ENCODE measurements at places on chromosomes 5 and 9.

- DNase-seq: peak; percentile 21
Measured at GRCh38 chr5:65382582-65382981, 99.1 kb downstream of the ADAMTS6 start.

DNA sequence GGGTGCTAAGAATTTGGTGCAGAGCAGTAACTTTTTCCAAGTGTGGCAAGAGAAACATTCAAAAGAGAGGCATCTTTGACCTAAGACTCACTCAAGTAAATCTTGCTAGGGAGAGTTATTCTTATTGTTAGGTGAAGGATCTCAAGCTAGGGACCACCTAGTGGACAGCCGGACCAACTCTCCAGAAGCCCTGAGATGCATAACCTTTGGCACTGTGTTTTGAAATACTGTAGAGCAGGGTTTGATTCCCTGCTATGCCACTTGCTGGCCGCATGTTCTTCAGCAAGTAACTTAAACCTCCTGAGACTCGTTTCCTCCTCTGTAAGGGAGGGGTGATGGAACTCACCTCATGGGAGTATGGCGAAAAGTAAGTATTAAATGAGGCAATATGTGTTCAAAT is 336.1 kb upstream of the ADAMTSL1 start:
- DNase-seq: no peak

- no peak for DNase-seq
Measured at GRCh38 chr9:68802525-68803015, 97.5 kb downstream of the PIP5K1B start.

GRCh38 chr9:126953041-126953809 is 38.6 kb downstream of the RALGPS1 start:
- peak; percentile 86 for DNase-seq

GRCh38 chr9:129669946-129670345 is 4.5 kb downstream of the PRRX2 start:
- DNase-seq: peak; percentile 70

- DNase-seq: no peak
Measured at GRCh38 chr5:15555176-15555575, 55.2 kb downstream of the FBXL7 start.

GRCh38 chr5:57113481-57113880 is 60.4 kb upstream of the GPBP1 start:
- no peak for DNase-seq

DNA sequence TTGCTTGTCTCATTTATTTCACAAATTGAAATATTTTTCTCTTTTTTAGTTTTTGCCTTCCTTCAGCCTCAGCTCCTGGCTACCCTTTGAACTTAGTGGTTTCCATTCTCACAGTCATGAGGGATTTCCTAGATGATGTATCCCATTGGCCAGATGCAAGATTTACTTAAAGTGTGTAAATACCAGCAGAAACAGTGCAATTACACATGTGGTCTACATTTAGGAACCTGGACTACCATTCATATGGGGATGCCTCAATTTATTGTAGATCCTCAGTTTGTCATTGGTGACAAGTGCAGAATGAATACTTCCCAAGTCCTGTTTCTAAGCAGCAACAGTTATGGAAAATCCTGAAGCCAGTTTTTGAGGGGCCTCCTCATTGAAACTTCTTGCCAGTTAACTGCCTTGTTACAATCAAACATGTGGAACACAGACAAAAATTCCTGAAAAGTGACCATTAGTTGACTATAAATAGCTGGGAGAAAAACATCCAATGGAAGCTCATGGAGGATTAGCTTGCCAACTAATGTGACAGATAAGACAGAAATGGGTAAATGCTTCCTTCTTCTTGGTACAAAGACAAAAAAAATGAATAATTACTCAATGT is 113.6 kb upstream of the FER start:
- DNase-seq: peak; percentile 52

DNA sequence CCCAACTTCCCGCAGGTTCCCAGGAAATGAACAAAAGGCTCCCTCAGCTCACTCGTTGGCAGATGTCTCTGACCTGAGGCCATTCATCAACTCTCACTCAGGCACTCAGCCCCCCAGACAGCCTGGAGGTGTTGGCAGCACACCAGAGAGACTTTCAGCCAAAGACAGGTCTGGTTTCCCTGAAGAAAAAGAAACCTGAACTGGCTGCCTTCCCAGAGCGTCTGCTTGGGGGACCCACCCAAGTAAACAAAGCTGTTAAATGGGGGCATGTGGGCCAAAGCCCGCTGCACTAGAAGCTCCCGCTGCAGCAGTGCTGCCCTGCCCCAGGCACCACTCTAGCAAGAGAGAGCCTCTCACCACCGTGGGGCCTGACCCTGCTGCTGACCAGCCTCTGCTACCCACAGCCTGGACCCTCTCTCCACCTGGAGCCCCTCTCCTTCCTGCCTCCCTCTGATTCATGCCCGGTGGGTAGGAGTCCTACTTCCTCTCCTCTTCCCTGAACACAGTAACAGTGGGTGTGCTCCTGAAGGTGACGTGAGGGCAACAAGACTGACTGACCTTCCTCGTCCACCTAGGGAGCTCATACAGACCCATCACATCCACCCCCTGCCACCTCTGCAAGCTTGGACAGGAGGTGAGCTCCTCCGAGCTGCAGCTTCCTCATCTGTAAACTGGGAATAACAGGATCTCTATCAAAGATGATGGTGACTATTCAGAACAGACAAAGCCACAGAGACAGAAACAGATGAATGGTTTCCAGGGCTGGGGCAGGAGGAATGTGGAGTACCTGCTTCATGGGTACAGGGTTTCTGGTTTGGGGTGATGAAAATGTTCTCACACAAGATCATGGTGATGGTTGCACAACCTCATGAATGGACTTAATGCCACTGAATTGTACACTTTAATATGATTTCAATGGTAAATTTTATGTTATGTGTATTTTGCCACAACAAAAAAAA is 31.0 kb upstream of the GABRP start:
- DNase-seq: no peak

DNA sequence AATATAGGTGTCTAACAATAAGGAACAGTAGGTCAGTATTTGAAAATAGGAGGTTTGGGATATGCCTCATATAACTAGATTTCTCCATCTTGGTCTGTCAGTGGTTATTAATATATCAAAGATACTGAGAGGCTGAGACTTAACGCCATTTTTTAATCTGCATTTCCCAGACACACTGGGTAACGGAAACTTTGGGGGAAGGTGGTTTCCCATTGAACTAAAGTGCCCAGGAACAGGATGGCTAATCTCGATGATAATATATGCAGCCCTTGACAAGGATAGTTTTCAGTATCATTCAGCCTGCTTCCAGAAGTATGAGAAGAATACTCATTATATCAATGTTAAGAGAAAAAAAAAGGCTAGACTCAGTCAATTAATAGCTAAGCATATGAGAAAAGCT is 30.7 kb downstream of the EFNA5 start:
- no peak for DNase-seq

- peak; percentile 33 for DNase-seq
Measured at GRCh38 chr9:17484906-17485305, 94.0 kb upstream of the SH3GL2 start.

DNA sequence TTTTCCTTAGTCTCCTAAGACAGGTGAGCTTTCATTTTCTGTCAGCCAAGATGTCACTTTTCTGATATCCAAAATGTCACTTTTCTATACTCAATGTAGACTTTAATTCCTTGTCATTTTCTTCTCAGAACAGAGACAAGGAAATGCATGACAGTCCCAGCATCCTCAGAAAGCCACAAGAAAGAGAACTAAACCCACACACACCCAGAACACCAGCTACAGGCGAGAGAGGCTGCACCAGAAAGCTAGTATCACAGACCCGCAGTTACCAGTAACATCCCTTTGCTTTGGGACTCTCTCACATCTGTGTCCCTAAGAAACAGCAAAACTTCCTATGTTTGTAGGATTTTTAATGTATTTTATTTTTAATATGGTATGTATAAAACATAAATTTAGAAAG is 17.1 kb downstream of the TRMO start:
- no peak for DNase-seq

- DNase-seq: no peak
Measured at GRCh38 chr5:95810305-95811125, 12.0 kb downstream of the GLRX start.

Measured in fibroblast of skin of right biceps (primary cell).